ENCODE measurements at places on chromosomes 2 and 18.

DNA sequence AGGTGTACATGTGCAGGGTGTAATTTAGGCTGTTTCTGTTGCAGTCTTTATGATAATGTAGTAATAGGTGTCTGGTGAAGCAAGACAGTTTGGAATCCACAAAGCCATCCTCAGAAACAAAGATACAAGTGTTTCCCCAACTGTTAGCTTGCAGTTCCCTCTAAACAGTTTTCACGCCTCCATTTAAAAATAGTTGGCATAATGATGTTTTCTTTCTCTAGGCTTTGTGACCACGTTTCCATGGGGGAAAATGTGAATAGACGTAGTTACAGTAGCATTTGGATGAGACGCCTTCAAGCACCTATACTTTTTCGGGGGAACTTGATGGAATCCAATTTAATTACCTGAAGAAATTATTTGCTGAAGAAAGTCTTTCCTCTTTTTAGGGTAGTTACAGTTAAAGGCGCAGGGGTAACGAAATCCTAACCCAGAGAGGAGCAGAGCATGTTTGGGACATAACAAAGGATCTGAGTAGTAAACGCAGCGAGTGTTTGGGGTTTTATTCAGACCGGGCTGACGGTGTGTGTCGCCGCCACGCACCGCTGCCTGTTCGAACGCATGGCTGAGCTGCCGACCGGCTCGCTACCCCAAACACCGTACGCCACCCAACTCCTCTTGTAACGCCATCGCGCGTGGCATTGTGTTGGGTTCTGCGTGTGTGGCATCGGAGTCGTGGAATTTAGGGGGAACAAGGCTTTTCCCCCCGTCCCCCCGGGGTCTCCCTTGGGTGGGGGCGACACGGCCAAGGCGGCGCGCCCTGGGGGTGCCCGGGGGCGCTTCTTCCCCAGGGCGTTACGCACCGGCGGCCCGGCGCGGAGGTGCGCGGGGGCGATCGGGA is 681 bp upstream of the NRP2 start:
- no peak for DNase-seq

- no peak for DNase-seq
These were observed 37.8 kb downstream of the GORASP2 start for GRCh38 chr2:170966648-170967396.

DNA sequence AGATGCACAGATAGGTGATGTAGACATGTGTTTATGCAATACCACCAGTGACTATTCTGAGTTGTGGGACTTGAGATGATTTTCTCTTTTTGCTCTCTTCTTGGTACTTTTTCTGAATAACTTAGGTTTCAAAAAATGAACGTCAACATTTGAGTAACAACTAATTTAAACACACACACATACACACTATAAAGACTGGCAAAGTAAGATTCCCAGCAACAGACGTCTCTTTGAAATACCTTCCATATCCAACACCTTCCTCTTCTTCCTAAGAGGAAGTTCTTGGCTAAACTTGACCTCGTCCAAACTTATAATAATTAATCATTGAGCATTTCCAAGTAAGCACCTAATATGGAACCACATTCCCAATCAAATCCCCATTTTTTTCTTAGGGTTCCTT is 81.6 kb upstream of the RGPD4 start:
- DNase-seq, result no peak

- no peak for DNase-seq
These were observed 184.8 kb upstream of the CRIM1 start for GRCh38 chr2:36170805-36171204.

DNA sequence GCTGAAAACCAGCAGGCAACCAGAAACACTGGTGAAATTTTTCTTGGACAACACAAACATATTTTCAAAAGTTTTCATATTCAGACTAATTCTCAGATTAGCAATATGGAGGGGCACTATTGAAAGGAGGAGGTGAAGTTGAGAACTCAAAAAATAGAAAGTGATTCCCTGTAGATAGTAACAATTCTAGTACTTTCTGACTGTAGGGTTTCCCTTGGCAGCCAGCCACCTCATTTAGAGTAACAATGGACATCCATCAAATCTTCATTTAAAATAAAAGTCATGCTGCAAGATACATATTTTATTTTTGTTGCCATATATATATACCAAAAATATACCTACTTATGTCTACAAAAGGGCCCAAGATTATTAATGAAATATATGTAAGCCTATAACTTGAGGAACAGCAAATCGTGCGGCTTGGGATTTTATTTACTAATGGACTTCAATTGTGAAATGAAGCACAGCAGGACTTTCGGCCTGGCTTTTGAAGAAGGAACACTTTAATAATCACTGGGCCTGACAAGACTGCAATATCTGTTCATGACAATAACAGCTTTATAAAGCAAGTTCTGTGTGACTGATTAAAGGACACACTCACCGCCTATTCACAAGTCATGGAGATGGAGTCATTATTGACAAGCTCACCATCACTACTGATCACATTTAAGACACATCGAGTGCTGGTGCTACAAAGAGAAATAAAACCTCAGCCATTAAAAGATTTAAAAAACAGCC is 6.8 kb upstream of the NR4A2 start:
- no peak for DNase-seq

DNA sequence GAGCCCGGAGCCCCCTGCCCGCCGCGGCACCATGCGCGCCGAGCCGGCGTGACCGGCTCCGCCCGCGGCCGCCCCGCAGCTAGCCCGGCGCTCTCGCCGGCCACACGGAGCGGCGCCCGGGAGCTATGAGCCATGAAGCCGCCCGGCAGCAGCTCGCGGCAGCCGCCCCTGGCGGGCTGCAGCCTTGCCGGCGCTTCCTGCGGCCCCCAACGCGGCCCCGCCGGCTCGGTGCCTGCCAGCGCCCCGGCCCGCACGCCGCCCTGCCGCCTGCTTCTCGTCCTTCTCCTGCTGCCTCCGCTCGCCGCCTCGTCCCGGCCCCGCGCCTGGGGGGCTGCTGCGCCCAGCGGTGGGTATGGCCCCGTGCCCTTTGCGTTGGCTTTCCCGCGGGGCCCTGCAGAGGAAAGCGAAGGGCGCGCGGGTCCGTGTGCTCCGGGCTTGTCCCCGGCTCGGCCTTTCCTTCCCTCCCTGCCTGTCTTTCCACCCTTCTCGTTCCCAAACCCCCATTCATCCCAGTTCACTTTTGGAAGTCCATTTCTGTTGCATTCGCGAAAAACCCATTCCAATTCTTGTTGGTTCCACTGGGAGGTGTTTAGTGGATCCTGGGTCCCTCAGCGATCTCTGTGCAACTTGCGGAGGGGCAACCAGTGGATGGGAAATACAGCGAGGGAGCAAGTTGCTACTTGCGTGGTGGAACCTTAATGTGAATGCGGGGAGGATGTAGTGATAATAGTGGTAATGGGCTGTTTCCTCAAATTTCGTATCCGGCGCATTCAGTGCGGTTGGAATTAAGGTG is 599 bp downstream of the ADAM23 start:
- DNase-seq, result no peak

GRCh38 chr2:98269274-98269673 is 77.0 kb upstream of the CNGA3 start:
- no peak for DNase-seq

GRCh38 chr18:61554117-61554776 is 221.0 kb downstream of the CDH20 start:
- no peak for DNase-seq

DNA sequence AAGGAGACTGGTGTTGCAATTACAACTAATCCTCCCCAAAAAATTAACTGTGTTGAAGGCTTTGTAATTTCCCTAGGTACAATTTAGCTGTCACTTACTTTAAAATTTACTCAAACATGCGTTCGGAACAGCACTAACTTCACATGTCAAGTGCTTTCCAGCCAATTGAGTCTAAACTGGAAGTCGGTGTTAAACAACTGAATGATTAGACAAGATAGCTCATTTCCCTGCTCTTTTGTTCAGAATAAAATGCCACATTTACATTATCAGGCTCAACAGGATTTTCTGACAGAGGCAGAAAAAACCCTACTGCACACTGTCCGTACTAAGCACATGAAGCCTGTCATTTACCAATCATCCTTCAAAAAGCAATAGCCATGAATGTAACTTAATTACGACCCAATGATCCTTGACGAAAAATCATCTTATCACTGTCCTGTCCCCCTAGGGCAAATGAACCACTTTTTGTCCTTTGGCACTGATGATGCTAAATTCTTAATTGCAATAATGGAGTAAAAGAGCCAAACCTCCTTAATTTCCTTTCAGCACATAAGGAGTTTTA is 56.0 kb downstream of the LRPPRC start:
- no peak for DNase-seq

DNA sequence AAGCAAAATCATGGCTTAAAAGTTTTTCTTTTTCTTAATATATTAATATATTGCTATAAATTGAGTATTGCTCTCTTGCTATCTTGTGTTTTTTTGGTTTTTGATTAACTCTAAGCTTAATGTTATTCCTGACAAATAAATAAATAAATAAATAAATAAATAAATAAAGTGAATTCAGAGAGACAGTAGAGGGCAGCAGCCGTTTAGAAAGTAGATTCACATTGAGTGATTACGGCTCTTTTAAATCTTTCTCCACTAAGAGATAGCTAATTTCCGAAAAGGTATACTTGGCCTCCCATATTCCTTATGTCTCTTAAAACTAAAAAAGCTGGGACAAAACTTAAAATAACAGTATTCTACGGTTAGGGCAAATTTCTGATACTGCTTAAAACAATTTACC is 34.3 kb downstream of the MSH2 start:
- no peak for DNase-seq

GRCh38 chr2:57417007-57417406 is 629.6 kb upstream of the VRK2 start:
- no peak for DNase-seq

- DNase-seq, result no peak
These were observed 104.5 kb downstream of the UGGT1 start for GRCh38 chr2:128195435-128195984.

DNA sequence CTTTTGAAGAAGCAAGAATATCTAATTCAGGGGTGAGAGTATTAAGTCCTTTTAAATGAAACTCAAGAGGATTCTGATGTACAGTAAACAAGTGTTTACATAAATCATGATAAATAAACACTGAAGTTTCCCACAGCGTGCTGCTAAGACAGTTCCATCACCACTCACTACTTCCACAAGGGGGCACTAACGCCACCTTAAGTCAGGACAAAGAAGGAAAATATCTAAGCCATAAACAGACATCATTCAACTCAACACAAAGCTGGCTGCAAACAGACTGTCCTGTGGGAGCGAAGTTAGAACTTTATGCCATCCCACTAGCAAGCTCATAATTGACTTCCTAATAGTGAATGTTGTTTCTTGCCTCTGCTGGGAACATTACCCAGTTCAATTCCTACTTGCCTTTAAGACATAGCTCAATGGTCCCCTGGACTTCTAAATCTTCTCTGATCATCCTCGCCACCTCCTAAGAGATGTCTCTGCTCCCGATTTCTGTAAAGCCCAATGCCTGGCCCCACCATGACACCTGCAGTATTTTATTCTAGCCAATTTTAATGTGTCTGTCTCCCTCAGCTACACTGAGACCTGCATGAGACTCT is 36.5 kb downstream of the MRPL44 start:
- DNase-seq, result no peak

DNA sequence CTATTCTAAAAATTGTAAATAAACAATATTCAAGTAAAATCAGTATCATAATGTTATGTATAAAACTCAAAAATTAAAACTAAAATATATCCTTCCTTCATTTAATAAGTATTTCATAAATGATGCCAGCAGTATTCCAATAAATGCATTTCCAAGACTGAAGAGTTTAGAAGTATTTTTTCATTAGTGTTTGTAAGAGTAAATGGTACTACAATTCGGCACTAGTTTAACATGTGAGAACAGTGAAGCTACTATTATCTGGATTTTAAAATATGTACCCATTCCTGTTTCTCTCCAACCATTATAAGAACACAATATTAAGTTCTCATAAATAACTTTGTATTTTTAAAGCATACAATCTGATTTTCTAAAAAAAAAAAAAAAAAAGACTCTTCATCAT is 3.3 kb downstream of the BAZ2B start:
- no peak for DNase-seq

GRCh38 chr18:79866889-79867574 is 69.3 kb downstream of the KCNG2 start:
- DNase-seq, result no peak

- DNase-seq, result no peak
These were observed 214.3 kb downstream of the RIT2 start for GRCh38 chr18:42901161-42901560.

GRCh38 chr2:219736209-219736608 is 108.8 kb downstream of the SLC4A3 start:
- DNase-seq, result peak; percentile 33

DNA sequence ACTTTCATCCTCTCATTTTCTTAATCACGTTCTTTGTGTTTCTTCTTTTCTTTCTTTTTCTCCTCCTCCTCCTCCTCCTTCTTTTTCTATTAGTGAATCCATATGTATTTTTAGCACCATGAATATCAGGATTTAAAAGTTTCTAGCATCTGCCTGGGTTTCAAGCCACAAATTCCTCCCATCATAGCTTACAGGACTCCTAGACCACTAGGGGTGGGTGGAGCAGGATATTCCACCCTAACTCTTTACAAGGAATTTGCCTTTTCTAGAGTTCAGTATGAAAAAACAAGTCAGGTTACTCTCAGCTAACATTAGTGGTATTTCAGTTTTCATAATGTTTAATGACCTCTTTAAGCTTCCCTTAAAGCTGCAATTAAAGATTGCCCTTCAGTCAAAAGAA is 19.1 kb upstream of the LRRTM1 start:
- no peak for DNase-seq

DNA sequence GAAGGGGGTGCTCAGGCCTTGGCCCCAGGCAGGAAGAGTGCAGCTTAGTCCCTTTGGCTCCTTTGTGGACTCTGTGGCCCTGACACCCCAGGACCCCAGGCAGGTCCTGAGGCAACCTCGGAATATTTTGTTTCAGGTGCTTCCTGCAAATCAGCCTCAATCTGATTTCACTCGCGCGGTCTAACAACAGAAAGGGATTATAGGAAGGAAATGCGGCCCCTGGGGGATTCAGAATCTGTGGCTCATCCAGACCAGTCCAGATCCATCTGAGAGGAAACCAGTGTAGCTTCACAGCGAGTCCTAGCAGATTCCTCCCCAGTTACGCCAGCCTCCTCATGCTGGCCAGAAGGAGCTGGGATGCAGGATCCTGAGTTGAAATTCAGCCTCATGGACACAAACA is 59.5 kb upstream of the YWHAQ start:
- peak; percentile 69 for DNase-seq

Measured in D721Med (cell line).